Right ventricle myocardium inferior (tissue), 1 donor: ENCODE measurements at places on chromosomes 5 and 9. TPM values are rescaled to one million over a fixed set of nuclear protein-coding genes. Genes with fewer than 3 reads are reported as not detected.
A peak's percentile ranks its signal among the peaks of the same experiment; 100 is the strongest.

SELENOP gene
- total RNA-seq: 284 TPM

SLC25A46 gene
- 65.4 TPM for total RNA-seq

IL31RA gene
- not detected for total RNA-seq

IFNA2 gene
- not detected for total RNA-seq

FAM120AOS gene
- total RNA-seq: 28.4 TPM

GOLM1 gene
- total RNA-seq: 4.2 TPM

TAF11L5 gene
- not detected for total RNA-seq

WDR38 gene
- not detected for total RNA-seq

SH3GL2 gene
- total RNA-seq: 0.51 TPM

C5orf58 gene
- total RNA-seq: not detected

UNC13B gene
- total RNA-seq: 27.4 TPM

ANKRD18B gene
- total RNA-seq: not detected

- peak; percentile 39 for DNase-seq
Measured at GRCh38 chr9:124346347-124347163, 68.7 kb downstream of the PSMB7 start.

DNA sequence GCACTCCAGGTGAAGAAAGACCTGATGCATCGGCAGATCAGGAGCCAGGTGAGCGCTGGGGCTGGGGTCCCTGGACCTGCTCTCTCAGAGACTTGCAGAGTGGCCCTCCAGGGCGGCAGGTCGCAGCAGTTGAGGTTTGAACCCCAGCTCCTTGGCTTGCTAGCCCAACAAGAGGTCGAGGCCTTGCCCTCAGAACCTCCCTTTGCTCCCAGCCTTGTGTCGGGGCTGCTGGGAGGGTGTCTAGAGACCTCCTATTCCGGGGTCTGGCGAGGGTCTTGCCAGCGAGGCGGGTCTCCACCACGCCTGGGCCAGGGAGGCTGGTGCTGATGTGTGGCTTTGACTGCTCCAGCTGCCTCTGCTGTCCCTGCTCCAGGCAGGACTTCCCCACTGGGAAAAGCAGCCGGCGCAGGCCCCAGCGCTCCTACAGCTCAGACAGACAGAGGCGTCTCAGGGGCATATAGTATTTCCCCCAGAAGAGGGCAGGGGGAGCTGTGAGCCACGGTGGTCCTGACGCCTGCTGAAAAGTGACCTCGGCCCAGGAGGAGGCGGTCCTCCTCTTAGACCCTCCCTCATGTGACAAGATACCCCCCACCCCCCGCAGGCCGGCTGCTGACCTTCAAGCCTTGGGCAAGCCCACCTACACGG lies 38.3 kb downstream of the LRSAM1 start:
- no peak for DNase-seq

DNA sequence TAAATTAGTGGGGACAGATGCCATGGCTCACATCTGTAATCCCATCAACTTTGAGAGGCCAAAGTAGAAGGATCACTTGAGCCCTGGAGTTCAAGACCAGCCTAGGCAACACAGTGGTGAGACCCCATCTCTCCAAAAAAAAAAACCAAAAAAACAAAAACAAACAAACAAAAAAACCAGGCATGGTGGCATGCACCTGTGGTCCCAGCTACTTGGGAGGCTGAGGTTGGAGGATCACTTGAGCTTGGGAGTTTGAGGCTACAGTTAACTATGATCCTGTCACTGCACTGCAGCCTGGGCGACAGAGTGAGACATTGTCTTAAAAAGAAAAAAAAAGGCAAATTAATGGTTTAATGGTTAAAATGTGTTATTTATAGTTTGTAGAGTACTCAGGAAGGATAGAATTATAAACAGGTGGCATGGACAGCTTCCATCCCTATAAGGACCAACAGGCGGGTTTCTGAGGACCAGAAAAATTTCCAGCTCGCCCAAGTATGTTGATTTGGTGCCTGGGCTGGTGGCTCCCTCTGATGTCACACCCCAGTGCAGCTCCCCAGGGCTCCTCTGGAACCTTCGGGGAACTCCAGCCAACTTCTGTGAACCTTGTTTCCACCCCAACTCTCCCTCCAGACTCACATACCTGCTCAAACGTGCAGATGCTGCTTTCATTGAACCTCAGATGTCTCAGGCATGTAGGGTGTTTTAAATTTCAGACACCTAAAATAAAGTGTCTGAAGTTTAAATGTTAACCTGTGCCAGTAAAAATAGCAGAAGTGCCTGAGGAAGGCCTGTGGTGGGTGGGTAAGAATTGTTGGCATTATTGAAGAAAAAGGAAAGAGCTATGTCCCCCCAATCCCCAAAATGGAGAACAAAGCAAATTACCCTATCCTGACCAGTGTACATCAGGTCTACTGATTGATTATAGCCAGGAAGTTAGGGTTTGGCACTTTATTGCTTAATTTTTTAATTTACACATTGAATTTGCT lies 69.0 kb downstream of the TRIO start:
- no peak for DNase-seq

GRCh38 chr5:62732677-62733121 lies 154.1 kb downstream of the LRRC70 start:
- no peak for DNase-seq

GRCh38 chr9:22005021-22005701 lies 3.9 kb downstream of the CDKN2B start:
- no peak for DNase-seq

GRCh38 chr9:116287721-116288120 lies 134.1 kb downstream of the PAPPA start:
- DNase-seq: no peak

GRCh38 chr9:7977586-7977985 lies 178.0 kb upstream of the DMAC1 start:
- DNase-seq: no peak

- DNase-seq: no peak
Measured at GRCh38 chr9:77943057-77943456, 88.6 kb downstream of the GNAQ start.

DNA sequence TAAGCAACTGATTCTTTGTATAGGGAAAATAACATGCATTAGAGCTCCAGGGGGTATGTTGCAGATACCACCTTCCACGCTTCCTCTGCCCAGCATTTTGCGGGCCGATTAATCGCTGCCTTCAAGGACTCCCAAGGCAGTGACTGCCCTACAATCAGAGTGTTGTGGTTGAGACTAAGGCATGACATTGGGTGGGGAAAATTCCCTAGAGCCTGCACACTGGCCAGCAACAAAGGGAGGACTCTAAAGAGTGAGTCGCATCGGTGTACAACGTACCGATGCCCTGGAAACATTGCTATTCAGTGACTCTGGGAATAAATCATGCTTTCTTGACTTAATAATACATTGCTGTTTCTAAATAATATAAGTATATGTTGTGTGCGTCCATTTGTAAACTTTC lies 119.7 kb downstream of the ZNF462 start:
- DNase-seq: no peak

GRCh38 chr5:157820593-157821252 lies 38.2 kb downstream of the CLINT1 start:
- no peak for DNase-seq

DNA sequence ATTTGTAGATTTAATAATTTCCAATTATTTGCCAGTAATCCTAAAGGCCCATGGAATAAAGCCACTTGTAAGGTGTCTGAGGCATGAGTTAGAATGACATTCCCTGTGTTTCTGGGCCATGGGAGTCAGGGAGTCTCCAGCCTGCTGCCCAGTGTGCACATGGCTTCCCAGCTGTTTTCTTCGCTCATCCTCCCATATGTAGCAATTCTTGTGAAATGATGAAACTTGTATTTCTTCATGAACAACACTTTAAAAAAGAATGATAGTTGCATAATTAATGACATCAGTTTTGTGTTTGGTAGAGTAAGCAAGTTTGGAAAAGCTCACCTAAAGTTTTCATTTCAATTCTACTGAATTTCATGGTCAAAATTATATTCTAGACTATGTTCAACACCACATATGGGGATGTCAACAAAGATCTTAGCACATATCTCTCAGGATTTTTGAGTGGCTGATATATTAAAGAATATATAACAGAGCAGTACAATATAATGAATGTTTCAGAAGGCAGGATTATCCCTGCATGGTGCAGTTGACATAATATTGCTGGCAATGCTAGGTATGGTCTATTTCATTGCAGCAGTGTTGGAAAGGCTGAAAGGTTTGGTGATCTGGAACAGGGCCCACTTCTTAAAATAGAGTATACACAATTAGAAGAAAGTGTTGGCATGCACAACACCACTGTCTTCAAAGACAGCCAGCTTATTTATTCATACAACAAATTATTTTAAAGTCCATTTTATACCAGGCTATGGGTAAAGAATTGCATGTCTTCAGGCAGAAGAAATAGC lies 44.7 kb downstream of the GRIN3A start:
- DNase-seq: no peak

GRCh38 chr5:75192804-75193203 lies 43.9 kb downstream of the ANKRD31 start:
- no peak for DNase-seq

DNA sequence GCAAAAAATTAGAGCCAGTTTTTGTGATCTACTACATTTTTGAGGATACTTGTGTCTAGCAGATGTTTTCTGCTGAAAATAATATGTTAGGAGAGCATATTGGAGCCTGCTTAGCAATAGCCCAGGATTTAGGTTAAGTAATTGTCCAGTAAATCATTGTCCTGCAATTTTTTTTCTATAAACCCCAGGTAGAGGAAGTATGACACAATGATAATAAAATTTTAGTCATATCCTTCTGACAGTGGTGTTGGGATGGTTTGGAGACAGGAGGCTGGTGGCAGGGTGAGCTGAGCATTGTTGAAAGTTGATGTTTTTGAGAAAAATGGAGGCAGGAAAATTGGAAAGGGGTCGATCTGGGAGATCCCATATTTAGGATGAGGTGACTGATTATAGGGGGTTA lies 3.5 kb downstream of the SNCAIP start:
- no peak for DNase-seq

GRCh38 chr5:176517053-176517661 lies 20.0 kb downstream of the RNF44 start:
- DNase-seq: no peak

DNA sequence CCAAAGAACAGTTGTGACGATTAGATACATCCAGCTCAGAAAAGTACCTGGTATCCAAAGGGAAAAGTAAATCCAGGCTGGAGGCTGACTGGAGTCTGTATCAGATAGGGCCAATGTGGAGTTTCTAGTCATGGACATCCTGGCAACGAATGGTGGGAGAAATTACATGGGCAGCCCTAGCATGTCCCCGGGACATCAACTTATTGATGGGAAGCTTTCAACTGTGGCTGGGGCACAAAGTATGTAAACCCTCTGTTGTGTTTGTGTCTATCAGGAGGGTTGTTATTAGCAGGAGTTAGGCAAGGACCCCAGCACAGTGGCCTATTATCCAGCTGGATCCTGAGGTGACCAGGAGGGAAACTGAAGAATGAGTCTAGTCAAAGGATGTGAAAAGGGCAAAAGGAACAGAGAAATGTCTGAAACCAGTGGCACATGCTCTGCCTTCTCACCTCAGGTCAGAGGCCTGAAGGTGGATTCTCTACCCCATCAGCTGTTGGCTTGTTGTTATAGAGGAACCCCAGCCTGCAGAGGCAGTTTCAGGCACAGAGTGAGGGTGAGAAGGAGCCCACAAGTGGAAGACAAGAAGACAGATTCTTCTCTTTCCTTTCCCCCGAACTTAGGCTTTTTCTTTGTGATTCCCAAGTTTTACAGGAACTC lies 19.9 kb downstream of the IFNW1 start:
- no peak for DNase-seq

GRCh38 chr9:4167079-4167671 lies 132.7 kb downstream of the GLIS3 start:
- DNase-seq: no peak

GRCh38 chr9:127064335-127064734 lies 58.1 kb downstream of the ANGPTL2 start:
- no peak for DNase-seq

GRCh38 chr5:74850789-74851425 lies 15.3 kb downstream of the FAM169A start:
- DNase-seq: no peak

DNA sequence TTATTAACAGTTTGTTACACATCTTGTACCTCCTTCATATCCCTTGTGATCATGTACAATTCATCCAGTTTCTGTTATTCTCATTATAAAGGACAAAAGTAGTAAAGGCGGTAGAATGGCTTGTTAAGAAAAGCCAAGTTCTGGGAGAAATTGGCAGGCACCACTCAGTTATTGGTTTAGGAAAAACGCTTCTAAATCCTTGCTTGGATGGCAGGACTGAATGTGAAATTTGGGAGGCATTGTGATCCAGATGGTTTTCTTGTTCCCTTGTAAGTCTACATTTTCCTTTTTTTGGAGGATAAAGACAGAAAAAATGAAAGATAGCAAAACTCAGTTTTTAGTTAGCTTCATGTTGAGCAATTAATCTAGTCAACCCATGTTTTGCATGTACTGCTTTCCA lies 130.2 kb downstream of the MAT2B start:
- DNase-seq: no peak

DNA sequence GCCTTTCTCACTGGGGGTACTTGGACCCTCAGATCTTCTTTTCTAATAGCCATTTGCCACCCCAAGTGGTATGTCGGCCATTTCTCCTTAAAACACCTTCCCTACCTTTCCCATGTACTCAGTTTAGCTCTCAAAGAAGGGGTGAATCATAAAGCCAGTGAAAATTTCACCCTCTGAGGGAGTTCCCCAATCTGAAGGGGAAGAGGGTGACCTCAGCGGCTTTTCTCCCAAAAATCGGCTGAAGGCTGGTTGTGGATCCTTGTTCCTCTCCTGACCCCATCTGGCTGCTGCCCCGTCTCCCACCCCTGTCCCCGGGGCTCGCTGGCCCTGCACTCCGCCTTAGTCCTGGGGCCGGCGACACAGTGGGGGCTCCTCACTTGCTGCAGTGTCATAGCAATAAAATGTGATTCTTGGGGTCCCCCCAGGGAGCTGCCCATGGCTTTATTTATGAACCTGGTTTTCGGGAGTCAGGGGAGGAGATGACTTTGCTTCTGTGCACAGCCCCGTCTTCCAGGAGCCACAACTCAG lies 17.3 kb upstream of the LTC4S start:
- no peak for DNase-seq

GRCh38 chr9:120212153-120212852 lies 367.7 kb downstream of the CDK5RAP2 start:
- no peak for DNase-seq

DNA sequence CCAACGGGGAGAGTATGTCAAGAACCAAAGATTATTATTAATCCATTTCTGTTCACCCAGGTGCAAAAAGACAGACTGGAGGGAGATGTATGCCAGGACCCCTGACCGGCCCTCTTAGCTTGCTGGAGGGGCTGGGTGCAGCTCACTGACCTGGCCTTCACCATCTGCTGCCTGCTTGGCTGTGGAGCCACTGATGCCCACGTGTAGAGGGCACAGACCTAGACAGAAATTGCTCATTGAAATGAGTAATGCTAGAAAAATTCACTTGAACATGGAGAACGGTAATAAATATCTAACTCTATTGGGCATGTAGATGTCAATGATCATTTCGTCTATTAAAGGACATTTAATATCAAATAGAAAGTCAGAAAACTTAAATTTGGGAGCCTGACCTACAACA lies 58.8 kb upstream of the ERCC6L2 start:
- DNase-seq: no peak

GRCh38 chr5:9405196-9405754 lies 140.6 kb downstream of the SEMA5A start:
- DNase-seq: no peak
